Myocyte (in vitro differentiated cells): ENCODE measurements at places on chromosomes 3 and 15. TPM values are rescaled to one million over a fixed set of nuclear protein-coding genes. Genes with fewer than 3 reads are reported as not detected.

DNA sequence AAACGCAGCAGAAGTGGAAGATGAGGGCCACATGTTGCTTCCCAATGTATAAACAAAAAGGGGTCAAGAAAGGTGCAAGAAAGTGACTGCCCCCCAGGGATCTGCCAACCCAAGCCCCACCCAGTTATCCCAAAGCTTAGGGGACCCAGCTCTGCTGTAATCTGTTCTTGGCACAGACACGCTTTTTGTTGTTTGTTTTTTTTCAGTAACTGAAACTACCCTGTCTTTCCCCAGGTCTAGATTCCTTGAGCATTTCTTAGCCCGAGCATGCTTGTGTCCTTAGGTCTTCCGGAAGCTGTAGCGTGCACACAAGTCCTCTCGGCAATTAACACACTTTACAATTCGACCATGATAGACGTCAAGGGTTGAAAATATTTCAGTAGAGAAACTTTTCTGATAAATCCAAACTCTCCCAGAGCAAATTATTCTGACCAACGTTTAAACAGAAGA, 8.5 kb upstream of the PPARG start:
- no peak for DNase-seq

Gene SRPRB
- total RNA-seq = 53.8 and 59.9 TPM in 2 replicates

Gene GPR149
- total RNA-seq = not detected in 2 replicates

DNA sequence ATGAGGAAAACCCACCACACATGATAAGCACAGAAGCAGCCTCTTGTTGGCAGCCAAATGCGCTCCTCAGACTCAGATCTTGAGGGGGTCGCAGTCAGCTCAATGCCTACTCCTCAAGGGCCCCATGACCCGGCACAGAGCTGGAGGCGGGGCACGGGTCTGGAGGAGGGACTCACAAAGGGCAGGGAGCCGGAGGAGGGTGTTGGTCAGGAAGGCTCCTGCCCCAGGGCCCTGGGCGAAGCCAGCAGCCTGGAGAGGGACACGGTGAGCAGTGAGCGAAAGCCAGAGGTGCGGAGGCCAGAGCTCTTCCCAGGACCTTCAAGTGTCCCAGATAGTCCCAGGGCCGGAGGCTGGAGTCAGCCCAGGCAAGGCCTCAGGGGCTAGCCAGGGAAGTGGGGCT, 9.8 kb downstream of the CACNA2D2 start:
- no peak for DNase-seq

DNA sequence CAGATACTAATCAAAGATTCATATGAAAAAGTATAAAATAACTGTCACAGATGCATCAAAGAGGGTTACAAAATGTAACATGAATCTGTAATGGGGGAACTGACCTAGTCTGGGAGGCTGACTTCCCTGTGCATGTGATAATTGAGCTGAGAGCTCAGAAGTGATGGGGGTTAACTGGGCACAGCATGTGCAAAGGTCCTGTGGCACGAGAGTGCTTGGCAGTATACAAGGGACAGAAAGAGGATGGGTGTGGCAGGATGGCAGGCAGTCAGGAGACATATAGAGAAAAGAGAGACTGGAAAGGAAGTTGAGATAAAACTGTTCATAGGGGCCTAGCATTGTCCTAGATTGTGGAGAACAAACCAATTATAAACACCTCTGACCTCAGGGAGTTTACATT, 47.8 kb upstream of the IREB2 start:
- DNase-seq = no peak

DNA sequence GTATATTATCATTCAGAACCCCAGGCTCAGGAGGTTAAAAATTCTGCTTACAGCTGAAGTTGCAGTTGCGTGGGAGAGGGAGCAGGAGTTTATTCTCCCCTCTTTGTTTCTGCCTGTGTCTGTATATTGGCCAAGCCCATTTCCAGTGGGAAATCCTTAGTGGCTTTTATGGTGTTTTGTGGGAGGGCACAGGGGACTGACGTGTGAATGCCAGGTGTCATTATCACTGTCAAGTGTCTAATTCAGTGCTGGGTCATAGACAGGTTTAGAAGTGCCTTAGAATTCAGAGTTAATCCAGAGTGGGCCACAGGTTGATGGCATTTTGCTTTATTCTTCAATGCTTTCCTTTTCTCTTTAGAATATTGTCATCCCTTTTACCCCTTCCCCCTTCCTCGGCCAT, 33.4 kb downstream of the SLCO3A1 start:
- DNase-seq = no peak

Gene SLC15A2
- 0.26 and 0.51 TPM in 2 replicates for total RNA-seq

Gene ST3GAL6
- total RNA-seq = 0.31 and 6.3 TPM in 2 replicates

- DNase-seq = no peak
Measured at GRCh38 chr3:15997274-15997943, 177.1 kb upstream of the GALNT15 start.

- DNase-seq = no peak
Measured at GRCh38 chr3:33547101-33547500, 106.9 kb upstream of the UBP1 start.

Gene ANKRD34C
- 0.05 and 0.21 TPM in 2 replicates for total RNA-seq

GRCh38 chr15:52193321-52193720, 2.1 kb upstream of the GNB5 start:
- DNase-seq = peak; percentile 33

DNA sequence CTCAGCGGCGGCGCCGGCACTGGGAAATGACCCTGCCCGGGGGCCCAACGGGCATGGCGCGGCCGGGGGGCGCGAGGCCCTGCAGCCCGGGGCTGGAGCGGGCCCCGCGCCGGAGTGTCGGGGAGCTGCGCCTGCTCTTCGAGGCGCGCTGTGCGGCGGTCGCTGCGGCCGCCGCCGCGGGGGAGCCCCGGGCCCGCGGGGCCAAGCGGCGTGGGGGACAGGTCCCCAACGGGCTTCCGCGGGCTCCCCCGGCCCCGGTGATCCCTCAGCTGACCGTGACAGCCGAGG, 172 bp downstream of the ITPKA start:
- DNase-seq = no peak

DNA sequence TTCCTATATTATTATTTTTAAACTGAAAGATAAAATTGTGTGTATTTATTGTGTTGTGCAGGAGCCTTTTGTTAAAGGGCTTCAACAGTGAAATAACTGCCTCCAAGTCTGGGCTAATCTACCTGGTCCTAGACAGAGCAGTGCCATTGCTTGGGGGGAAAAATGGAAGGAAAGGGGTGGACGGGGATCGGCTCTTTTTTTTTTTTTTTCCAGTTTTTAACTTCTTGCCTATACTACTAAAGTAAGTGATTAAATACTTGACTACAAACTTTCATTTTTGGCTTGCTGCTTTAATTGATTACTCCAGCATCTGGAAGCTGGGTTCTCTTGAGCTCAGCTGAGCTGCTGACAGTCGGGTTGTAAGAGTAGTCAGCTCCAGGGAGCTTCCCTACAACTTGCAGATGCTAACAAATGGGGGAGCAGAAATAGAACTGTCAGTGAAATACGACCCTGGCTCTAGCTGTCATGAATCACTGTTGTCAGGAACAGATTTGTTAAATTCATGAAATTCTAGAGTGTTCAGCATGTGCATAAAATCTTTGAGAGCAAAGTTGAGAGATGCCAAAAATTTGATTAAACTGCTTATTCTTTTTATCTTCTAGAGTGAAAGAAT, 276.7 kb downstream of the ROBO1 start:
- DNase-seq = peak; percentile 35

Gene SLC25A20
- total RNA-seq = 23.7 and 37.9 TPM in 2 replicates

GRCh38 chr3:132984181-132984580, 54.0 kb upstream of the TMEM108 start:
- peak; percentile 66 for DNase-seq

DNA sequence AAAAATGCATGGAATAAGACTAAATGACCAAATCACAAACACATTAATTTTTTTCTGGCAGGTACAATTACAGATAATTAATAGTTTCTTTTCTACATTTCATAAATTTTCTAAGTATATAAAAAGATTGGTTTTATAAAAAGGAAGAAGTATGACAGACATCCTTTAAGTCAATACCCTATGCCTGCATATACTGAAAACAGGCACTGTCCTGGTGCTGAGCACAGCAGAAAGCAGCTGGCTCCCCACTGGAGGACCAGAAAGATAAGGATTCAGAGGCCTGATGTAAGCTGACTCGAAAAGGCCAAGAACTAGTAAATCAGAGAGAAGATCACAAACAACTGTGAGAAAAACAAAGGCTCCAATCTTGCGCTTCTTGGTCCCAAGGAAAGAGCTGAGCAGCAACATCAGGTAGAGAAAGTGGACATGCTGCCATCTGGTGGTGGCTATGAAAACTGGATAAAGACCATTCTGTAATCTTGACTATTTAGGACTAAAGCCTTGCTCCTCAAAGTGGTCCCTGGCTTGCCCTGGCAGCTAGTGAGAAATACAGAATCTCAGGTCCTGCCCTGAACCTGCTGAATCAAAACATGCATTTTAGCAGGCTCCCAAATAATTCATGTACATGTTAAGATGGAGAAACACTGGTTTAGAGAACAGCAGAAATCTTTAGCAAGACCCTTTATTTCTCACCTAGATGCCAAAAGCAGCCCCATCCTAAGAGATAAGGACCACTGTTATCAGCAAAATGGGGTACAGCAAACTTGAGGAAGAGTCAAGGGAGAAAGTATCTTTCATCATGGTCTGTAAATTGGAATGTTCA, 76.0 kb downstream of the TRANK1 start:
- peak; percentile 70 for DNase-seq
